Stimulated activated CD8-positive, alpha-beta memory T cell treated with anti-CD3 and anti-CD28 coated beads, Interleukin-7, amount 100 ng/mL, for 1 hour (primary cell): ENCODE measurements at places on chromosomes 11 and 22.

GRCh38 chr11:128852327-128853023 lies 14.6 kb downstream of the KCNJ1 start:
- DNase-seq: no peak

GRCh38 chr11:33690290-33691065 lies 10.1 kb downstream of the C11orf91 start:
- DNase-seq: no peak

GRCh38 chr11:59187035-59187434 lies 15.1 kb downstream of the DTX4 start:
- no peak for DNase-seq

- DNase-seq: no peak
Observed at GRCh38 chr11:110026858-110027626, 66.2 kb upstream of the ZC3H12C start.

GRCh38 chr11:83009999-83010398 lies 61.7 kb downstream of the RAB30 start:
- DNase-seq: no peak

DNA sequence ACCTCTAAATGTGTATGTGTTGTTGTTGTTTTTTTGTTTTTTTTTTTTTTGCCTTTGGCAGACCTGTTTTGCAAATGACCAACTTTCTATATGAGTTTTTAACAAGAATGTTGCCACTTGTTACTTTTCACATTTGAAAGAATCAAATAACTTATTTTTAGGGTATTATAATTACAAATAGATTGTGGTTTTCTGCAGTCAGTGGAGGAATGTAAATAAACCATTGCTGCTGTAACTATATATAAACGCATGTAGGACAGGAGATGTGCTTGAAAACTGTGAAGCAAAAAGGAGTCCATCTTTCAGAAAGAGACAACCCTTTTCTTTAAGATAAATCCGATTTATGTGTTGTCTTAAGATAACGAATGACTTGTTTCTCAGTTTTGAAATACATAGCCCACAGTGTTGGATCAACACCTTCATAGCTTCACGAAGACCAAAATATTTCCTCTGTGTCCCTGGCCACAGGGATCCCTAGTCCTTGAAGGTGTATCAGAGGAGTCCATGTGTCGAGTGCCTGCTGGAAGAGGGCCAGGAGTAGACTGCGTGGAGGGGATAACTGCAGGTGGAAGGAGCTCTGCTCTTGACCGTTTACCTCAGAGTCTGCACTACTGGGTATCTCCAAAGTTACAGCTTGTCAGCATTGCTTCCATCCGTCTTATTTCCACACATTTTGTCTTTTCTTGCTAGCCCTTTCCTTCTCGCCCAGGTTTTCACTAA lies 24.7 kb downstream of the TNRC6B start:
- DNase-seq: no peak

DNA sequence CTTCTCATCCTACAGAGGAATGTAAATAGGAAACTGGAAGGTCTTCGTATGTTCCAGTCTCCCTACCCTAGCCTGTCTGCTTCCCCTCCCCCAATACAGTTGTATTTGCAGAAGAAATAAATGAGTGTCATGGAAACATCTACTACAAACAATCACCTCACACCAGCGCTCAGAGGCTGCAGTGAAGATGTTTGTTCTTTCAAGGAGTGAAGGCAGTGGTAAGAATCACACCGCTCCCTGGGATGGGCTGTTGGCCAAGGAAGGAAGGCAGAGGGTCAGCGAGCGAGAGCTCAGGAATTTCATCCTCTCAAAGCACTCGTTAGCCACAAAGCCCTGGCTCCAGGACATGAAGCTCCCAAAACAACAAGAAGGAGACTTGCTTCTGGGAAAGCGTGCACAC lies 1.1 kb upstream of the IGSF9B start:
- DNase-seq: no peak

- no peak for DNase-seq
Observed at GRCh38 chr22:34160141-34160783, 240.0 kb upstream of the LARGE1 start.

- no peak for DNase-seq
Observed at GRCh38 chr11:33543823-33544222, 156.8 kb downstream of the C11orf91 start.

- DNase-seq: no peak
Observed at GRCh38 chr11:37371346-37371970, 773.4 kb upstream of the RAG2 start.

GRCh38 chr11:40819230-40819629 lies 640.2 kb downstream of the LRRC4C start:
- DNase-seq: no peak

DNA sequence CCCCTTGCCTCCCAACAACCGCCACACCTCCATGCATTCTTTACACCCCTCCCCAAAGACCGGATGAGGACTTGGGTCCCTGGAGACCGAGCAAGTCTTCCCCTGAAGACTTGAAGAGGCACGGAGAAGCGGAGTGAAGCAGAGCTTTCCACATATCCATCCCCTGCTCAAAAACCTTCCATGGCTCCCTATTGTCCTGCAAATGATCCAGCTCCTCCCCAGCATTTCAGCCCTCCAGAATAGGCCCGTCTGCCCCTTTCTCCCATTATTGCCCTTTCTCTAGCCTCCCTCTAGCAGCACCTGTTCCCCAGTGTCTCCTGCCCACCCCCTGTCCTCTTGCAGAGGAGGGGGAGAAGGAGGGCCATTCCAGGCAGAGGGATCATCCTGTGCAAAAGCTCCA lies 59.8 kb downstream of the CYTH4 start:
- DNase-seq: no peak

- no peak for DNase-seq
Observed at GRCh38 chr11:69439651-69440464, 41.6 kb upstream of the LINC01488 start.

DNA sequence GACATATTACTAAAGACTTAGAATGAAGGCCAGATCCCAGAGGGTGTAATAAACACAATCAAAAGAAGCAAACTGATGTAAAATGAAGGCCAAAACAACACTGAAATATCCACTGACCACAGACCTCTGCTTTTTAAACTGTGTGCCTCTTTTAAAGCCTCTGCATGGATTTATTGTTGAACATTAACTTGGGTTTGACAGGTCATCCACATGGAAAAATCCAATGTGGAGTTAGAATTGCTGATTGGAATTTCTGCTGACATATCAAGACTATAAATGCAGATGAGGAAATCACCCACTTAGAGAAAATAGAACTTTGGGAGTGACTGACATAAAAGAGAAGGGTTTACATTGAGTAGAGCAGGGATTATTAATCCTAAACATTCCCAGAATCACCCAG lies 853.9 kb upstream of the RAG2 start:
- DNase-seq: no peak

- no peak for DNase-seq
Observed at GRCh38 chr11:29018631-29019030, 910.4 kb downstream of the METTL15 start.

- DNase-seq: no peak
Observed at GRCh38 chr11:606245-606644, 9.5 kb downstream of the IRF7 start.

DNA sequence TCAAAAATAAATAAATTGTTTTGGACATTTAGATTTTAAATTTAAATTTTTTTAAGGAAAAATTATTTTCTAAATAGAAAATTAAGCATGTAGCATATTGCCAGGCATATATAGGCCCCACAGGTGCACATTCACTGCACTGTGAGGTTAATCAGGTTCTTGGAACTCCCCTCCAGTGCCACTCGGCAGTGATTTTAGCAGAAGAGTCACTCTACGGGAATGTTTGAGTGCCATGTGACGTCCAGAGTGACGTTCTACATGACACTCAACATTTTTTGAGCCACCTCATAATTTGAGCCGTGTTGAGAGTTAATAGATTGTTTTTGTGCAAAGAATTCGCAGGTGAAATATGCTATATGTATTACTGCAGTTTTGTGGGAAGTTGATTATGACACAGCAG lies 77.4 kb downstream of the SWAP70 start:
- no peak for DNase-seq

GRCh38 chr22:19430890-19431541 lies 517 bp downstream of the HIRA start:
- no peak for DNase-seq

- DNase-seq: no peak
Observed at GRCh38 chr11:62896049-62896448, 15.4 kb downstream of the SLC3A2 start.

GRCh38 chr22:20887375-20887774 lies 28.6 kb downstream of the SNAP29 start:
- no peak for DNase-seq

GRCh38 chr11:86594746-86595145 lies 77.7 kb downstream of the ME3 start:
- DNase-seq: no peak

- DNase-seq: no peak
Observed at GRCh38 chr22:27480487-27480886, 321.1 kb downstream of the MN1 start.

DNA sequence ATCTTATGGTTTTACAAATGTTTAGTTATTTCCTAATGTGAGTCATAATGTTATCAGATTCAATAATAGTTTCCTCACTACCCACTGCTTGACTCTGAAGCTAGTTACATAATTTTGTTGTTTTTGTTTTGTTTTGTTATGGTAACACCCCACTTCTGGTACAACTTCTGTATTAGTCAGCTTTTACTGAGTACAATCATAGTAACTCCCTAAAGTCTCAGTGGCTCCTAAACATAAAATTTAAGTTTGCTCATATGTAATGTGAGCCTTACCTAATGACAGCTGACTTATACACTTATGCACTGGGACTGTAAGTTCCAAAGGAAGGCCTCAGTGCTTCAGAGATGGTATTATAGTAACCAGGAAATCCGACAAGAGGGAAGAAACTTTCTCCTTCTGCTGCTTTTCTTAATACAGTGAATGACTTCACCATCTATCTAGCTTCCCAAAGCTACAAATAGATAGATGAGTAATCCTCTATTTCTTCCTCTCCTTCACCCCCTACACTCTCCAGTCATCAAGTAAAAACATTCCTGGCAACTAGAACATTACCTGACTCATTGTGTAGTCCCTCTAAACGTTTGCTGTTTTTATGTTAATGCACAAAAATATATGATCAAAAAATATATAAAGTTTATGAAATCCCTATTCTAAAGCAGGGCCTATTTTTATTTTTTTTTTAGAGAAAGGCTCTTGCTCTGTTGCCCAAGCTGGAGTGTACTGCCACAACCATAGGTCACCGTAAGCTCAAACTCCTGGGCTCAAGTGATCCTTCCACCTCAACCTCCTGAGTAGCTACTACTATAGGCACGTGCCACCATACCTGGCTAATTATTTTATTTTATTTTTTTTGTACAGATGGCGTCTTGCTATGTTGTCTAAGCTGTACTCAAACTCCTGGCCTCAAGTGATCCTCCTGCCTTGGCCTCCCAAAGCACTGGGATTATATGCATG lies 563.0 kb downstream of the SOX6 start:
- no peak for DNase-seq

DNA sequence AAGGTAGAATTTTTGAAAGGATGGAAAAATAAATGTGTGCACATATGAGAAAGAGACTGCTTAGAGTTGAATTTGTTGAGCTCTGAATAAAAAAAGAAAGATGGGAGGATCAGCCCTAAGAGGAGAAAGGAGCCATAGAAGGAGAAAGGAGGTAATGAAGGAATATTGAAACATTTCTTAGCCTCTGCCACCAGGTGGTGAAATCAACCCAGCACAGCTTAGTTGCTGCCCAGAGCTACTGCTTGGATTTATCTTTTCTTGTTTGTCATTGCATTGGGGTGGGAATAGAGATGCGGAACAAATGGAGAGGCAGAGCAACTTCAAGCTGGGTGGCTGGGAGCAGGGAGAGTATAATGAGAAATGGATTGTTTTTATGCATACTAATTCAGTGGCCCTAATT lies 80.4 kb downstream of the SERGEF start:
- no peak for DNase-seq

DNA sequence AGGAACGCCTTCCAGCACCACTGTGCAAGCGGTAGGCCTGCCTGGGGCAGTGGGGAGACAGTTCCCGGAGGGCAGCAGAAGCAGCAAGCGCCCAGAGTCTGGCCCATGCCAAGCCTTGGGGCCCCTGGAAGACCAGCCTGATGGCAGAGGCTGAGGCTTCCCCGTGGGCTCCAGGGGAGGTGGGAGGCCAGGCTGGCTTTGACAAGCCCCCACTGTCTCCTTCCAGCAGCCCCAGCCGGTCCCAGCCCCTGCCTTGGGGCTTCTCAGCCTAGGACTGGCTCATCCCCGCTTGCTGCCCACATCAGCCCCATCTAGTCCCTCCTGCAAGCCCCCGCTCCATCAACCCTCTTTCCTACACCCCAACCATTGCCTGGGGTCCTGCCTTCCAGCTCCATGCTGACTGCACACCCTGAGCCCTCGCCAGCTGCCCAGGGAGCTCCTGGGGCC lies 46.7 kb downstream of the IGF2 start:
- DNase-seq: no peak

GRCh38 chr11:6895010-6895409 lies 2.7 kb upstream of the OR2D2 start:
- no peak for DNase-seq

GRCh38 chr11:64138398-64138797 lies 27.5 kb downstream of the MACROD1 start:
- no peak for DNase-seq

GRCh38 chr22:49785841-49786471 lies 41.7 kb downstream of the BRD1 start:
- no peak for DNase-seq

GRCh38 chr11:123298488-123299447 lies 103.7 kb upstream of the CLMP start:
- no peak for DNase-seq
